Left renal cortex interstitium (tissue), 4 donors: ENCODE measurements at places on chromosomes 5 and 9. TPM values are rescaled to one million over a fixed set of nuclear protein-coding genes. Genes with fewer than 3 reads are reported as not detected.

SLC6A18 gene
- polyA plus RNA-seq, result 1.3 TPM

HRH2 gene
- polyA plus RNA-seq, result 3.6 TPM

IFNA21 gene
- not detected for polyA plus RNA-seq

DNA sequence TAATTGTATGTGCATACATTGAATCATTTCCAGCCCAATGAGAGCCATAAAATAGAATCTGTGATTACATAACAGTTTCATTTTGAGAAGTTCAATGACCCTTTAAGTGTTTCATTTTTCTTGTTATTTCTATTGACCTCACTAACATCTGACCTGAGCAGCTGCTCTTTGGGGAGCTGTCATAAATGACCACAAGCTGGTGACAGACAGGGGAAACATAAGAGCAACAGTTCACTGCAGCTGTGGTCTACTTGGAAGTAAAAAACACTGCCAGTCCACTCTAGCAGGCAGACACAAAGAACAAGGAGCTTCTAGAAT is 265.4 kb downstream of the DTWD2 start:
- no peak for DNase-seq

DNA sequence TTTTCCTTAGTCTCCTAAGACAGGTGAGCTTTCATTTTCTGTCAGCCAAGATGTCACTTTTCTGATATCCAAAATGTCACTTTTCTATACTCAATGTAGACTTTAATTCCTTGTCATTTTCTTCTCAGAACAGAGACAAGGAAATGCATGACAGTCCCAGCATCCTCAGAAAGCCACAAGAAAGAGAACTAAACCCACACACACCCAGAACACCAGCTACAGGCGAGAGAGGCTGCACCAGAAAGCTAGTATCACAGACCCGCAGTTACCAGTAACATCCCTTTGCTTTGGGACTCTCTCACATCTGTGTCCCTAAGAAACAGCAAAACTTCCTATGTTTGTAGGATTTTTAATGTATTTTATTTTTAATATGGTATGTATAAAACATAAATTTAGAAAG is 17.1 kb downstream of the TRMO start:
- no peak for DNase-seq

GRCh38 chr9:16501726-16502125 is 368.7 kb downstream of the BNC2 start:
- no peak for DNase-seq
